Stimulated activated CD4-positive, alpha-beta T cell treated with anti-CD3 and anti-CD28 coated beads, Interleukin-15, amount 100 ng/mL, for 24 hours (primary cell): ENCODE measurements at places on chromosomes 13 and 19.

- DNase-seq, result no peak
These were observed 223.9 kb downstream of the LACC1 start for GRCh38 chr13:44103429-44104196.

- DNase-seq, result no peak
These were observed 261.3 kb downstream of the DACH1 start for GRCh38 chr13:71605744-71606143.

- DNase-seq, result no peak
These were observed 971 bp downstream of the ATCAY start for GRCh38 chr19:3881272-3882040.

DNA sequence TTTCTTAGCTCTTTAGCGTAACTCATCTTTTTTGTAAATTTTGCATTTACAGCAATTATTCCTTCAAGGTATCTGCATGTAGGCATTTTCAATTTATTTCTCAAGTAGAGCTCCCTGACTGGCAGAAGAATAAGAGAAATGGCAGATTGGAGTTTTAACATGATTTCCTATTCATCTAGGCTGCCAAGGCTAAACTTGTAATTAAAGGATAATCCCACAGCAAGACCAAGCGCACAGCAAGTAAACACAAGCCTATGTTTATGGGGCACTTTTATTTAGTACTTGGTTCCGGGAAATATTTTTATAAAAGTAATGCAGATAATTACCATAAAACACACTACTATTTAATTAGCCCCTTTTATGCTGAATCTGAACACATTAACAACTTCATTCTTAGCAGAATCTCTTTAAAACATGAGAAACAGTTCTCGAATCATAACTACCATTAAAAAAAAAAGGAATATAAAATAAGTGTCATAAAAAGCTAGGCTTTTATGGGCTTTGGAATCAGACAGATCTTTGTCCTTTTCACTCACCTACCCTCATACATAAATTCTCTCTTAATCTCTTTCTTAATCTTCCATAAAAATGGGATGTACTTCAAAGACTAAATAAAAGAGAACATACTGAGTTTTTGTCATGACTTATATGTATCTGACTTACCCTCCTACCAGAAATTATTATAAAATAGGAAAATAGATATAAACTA, 961.6 kb upstream of the MIR17HG start:
- no peak for DNase-seq

GRCh38 chr19:17402982-17403855, 2.2 kb downstream of the BST2 start:
- peak; percentile 53 for DNase-seq

DNA sequence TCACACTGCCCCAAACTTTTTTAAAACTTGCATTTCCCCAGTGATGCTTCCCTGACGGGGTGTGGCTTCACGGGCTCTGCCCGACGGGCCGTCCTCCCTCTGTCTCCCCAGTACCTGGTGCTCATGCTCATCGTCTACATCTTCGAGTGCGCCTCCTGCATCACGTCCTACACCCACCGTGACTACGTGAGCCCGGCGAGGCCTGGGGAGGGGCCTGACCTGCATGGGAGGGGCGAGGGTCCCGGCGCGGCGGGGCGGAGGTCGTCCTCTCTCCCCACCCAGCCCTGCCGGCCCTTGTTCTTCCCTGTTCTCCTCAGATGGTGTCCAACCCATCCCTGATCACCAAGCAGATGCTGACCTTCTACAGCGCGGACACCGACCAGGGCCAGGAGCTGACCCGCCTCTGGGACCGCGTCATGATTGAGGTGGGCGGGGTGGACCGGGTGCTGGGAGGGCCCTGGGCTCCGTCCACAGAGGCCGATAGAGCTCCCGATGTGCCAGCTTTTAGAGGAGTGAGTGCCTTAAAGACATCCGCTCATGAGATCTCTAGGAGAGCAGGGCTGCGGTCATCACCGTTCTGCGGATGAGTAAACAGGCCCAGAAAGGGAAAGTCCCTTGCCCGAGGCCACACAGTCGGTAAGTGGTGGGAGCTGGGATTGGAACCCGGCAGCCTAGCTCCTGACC, 6.9 kb downstream of the UPK1A start:
- peak; percentile 72 for DNase-seq

DNA sequence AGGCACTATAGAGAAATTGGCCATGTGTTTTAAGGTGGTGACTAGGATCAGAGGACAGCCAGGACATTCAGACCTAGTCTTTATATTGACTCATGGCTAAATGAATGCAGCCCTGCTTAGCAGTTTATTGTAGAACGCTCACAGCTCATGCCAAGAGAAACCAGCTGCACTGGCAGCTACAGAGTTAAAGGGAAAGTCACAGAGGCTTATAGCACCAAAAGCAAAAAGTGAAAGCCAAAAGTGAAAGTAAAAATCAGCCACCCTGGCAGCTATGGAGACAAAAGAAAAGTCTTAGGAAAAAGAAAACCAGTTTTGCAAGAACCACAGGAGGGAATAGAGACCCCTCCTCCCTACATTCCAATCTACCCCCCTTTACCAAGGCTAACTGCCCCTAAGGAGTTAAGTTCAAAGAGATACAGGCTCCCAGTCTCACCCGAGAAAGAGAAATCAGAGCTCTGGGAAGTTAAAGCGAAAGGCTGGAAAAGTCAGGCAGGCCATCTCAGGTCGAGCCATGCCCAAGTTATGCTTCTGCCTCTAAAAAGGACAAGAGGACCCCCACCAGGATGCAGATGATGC, 99.0 kb downstream of the ZNF429 start:
- DNase-seq, result peak; percentile 9

DNA sequence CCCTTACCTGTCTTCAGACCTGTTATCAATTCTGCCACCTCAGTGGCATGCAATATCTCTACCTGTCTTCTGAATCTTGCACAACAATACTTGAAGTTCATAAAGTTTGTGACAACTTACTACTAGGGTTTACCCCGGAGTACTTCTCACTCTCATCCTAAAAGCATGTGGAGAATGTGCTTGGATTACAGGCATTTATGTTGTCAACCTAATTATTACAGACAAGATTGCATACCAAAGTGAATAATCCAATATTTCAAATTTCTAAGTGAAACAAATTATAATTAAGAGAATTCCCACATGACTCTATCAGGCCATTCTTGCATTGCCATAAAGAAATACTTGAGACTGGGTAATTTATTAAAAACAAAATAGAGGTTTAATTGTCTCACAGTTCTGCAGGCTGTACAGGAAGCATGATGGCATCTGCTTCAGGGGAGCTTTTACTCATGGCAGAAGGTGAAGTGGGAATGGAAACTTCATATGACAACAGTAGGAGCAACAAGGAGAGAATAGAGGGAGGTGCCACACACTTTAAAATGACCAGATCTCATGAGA, 661.0 kb upstream of the SPRY2 start:
- DNase-seq, result no peak

DNA sequence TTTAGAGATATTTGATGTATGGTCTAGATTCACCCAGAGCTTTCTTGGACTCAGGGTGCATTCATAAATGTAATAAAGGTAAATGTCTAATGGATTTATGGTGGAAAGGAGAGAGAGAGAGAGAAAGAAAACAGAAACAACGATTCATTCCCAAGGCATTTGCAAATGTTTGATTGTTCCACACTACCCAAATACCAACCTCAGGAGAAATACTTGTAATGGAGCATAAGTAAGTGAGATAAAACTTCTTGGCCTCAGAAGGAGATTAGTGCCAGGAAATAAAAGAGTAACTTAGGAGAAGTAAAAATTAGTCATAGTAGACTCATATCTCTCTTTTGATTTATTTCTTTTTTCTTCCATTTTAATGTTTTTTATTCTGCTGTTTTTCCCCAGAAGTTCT, 40.6 kb upstream of the DGKH start:
- no peak for DNase-seq

GRCh38 chr19:39145180-39145953, 19.8 kb downstream of the PAK4 start:
- DNase-seq, result no peak

DNA sequence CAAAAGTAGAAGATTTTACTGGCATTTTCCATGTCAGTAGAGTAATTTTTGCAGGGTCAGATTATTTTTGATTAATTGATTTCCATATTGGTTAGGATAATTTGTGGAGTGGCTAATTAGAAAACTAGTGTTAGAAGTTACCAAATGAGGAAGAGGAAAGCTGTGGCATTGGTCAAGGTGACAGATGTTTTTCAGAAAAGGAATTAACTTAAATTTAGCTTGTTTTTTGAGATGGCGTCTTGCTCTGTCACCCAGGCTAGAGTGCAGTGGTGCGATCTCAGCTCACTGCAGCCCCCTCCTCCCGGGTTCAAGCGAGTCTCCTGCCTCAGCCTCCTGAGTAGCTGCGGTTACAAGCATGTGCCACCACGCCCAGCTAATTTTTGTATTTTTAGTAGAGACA, 28.8 kb downstream of the LSM14A start:
- DNase-seq, result no peak

DNA sequence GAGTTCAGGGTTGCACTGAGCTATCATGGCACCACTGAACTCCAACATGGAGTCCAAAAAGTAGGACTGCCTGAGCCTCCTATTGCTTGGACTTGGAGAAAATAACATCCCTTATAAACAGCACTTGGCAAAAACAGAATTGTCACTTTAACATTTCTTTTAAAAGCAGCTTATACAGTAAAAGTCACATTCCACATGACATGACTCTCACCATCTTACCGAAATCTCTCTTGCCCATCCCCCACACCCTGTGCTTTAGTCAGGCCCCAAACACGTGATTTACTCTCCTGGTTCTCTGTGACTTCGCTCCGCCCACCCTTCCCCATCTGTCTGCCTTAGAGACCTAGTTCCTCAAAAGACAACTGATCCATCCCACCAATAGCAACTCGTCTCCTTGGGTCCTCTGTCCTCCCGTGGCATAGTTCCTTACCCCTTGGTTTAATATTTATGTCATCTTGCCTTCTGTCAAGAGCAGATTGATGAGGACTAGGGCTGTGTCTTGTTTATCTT, 4.6 kb downstream of the SAFB start:
- peak; percentile 65 for DNase-seq

GRCh38 chr19:16442386-16443276, 29.1 kb downstream of the EPS15L1 start:
- no peak for DNase-seq

GRCh38 chr19:29807178-29807577, 4.6 kb upstream of the CCNE1 start:
- DNase-seq, result no peak

- DNase-seq, result no peak
These were observed 60.6 kb downstream of the CDADC1 start for GRCh38 chr13:49308097-49308875.

- DNase-seq, result no peak
These were observed 271.1 kb downstream of the UQCRFS1 start for GRCh38 chr19:28941833-28942232.

DNA sequence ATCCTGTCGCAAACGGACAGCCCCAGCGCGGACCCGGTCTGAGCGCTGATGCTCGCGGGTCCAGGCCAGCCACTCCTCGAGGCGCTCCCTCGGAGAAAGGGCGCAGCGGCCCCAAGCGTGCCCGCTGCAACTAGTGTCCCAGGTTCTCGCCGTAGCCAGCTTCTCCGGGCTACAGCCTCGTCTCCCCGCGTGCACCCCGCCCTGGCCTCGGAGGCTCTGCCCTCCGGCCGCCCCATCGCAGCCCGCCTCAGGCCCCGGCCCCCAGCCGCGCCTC, 487 bp downstream of the FLT1 start:
- DNase-seq, result peak; percentile 29

GRCh38 chr19:4909156-4909896, at the start of gene UHRF1:
Gene UHRF1 (plus strand): TSS chr19:4909501. CDS start chr19:4910886, 1,385 bp downstream.
- peak; percentile 91 for DNase-seq

DNA sequence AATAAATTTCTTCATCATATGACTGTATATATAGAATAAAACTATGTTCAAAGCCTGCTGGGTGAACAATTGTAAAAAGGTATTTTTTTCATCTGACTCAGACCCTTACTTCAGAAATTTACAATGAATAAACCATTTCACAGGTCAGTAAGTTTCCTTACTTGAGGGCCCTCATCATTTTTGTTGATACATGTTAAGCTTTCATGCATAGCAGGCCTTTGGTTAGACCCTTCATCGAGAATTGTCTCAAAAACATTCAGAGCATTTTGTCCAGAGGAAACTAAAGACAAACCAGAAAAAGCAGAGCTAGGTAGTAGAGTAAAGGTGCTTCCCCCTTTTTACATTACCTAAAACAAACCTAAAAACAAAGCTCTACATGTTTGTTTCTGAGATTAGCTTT, 46.2 kb downstream of the FNDC3A start:
- DNase-seq, result no peak

- DNase-seq, result no peak
These were observed 625 bp downstream of the F2RL3 start for GRCh38 chr19:16889366-16889882.

DNA sequence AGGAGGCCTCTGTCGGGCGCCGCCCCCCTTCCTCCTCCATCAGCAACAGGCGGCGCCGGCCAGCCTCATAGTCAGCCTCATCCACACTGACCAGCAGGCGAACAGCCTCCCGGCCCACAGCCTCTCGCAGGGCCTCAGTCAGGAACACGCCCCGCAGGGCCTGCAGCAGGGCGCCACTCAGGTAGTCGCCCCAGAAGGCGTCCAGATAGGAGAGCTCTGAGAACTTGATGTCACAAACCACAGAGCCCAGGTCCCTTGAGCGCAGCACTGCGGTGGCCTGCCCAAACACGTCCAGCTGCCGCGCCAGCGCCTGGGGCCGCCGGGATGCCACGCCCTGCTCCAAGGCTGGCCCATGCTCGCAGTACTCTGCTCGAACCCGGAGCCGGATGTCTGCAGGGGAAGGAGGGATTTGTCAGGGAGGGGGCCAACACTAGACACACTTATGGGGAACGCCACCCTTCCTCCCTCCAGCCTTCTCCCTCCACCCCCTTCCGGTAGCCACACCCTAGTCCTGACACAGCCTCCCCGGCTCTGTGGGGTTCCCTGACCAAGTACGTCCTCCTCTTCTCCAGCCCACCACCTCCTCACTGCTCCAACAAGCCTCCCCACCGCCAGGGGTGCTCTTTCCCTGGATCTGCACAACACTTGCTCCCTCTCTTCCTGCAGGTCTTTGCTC, 17.9 kb downstream of the DEDD2 start:
- DNase-seq, result peak; percentile 75

- DNase-seq, result no peak
These were observed 32.5 kb upstream of the NDFIP2 start for GRCh38 chr13:79448413-79448812.

GRCh38 chr13:73989244-73989843, 144.9 kb downstream of the KLF12 start:
- DNase-seq, result no peak

- peak; percentile 90 for DNase-seq
These were observed 35.7 kb upstream of the MATK start for GRCh38 chr19:3821857-3822364.

DNA sequence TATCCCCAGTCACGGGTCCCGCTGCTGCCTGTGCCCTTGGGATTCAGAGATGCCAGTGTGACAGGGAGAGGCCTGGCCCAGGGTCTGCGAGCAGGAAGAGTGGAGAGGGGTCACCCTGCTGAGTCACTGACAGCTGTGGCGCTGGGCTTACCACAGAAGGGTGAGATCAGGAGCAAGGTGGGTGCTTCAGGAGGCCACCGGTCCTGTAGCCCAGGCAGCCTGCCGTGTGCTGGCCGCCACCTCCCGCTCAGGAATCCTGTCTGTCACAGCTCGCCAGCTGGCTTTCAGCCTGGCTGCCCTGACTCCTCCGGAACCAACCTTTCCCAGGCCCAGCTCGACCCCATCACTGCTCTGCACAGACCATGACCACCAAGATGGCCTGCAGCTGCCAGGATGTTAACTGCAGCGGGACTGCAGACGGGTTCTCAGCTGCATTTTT, 25.3 kb downstream of the NAXD start:
- no peak for DNase-seq
